ENCODE measurements at places on chromosomes 13 and 19.

DNA sequence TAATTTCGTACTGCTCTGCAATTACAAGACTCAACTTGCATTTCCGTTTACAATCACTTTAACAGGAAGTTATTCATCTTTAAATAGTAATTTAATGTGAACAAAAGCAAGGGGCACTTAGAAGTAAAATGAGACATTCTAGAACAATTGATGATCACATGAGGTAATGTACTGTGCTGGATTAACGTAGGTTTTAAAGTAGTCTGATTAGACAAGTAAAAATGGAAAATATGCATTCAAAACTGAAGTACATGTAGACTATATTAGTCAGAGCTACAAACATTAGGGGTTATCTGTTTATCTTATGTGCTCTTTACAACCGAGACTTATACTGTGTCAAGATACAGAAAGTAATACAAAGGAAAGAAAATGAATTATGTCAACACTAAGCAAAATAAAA, 1528.0 kb downstream of the SLITRK5 start:
- no peak for DNase-seq

- no peak for DNase-seq
Observed at GRCh38 chr19:16168465-16169081, 4.8 kb downstream of the CIB3 start.

DNA sequence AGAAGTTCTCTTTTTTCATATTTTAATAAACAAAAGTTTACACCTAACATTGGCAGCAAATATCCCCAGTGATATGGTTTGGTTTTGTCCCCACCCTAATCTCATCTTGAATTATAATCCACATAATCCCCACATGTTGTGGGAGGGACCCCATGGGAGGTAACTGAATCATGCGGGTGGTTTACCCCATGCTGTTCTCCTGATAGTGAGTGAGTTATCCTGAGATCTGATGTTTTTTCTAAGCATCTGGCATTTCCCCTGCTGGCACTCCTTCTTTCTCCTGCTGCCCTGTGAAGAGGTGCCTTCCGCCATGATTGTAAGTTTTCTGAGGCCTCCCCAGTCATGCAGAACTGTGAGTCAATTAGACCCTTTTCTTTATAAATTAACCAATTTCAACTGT, 214.7 kb downstream of the SLITRK1 start:
- DNase-seq, result no peak

GRCh38 chr13:106489849-106490568, 45.5 kb downstream of the EFNB2 start:
- DNase-seq, result no peak

- no peak for DNase-seq
Observed at GRCh38 chr13:46715363-46715762, 81.6 kb downstream of the ESD start.

GRCh38 chr19:46173886-46174480, 25.9 kb downstream of the IGFL2 start:
- no peak for DNase-seq

DNA sequence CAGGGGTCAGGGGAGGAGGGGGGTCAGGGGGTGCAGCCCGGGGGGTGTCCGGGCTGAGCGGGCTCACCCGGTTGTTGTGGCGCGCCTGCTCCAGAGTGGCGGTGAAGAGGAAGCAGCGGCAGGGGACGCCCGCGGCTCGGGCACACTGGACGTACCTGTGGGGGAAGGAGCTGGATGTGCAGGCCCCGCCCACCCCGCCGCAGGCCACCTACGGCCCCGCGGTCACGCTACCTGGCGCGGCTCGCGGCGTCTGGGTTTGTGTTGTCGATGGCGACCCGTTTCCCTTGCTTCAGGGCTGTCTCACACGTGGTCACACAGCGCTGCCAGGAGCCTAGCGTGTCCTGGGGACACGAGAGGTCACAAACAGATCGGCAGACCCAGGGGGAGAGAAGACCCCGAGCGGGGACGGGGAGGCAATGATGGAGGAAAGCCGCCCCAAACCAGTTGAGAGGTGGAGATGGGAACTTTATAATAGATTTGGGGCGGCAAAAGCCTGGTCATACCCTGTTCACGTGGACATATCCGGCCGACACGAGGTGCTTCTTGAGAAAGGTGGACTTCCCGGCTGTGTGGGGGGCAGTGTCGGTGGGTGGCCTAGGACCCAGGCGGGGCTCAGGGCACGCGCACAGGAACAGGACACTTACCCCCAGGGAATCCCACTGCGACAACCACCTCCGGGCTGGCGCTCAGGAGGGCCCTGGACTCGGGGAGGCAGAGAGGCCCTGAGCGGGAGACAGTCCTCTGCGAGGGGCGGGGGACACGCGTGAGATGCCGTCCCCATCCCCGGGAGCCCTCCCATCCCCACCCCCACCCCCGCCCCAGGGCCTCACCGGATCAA, 5.6 kb downstream of the PNKP start:
- DNase-seq, result no peak

- DNase-seq, result no peak
Observed at GRCh38 chr19:16779539-16780163, 49.5 kb upstream of the SIN3B start.

- no peak for DNase-seq
Observed at GRCh38 chr13:66365101-66365500, 865.0 kb downstream of the PCDH9 start.

DNA sequence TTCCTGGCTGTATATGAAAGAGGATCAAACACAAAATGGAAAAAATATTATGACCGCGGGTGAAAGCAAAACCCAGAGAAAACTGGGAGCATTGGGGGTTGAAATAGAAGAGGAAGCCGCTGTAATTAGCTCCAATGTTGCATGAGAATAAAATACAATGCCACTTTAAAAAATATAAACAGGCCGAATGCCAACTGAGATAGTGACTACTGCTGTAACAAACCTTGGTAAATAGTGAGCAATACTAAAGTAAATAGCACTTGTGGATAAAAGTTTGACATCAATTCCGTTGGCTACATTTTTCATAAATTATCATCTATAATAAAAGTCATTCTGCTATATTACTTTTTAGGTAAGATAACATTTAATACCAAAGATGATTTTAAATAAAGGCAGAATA, 395.8 kb upstream of the MIR17HG start:
- DNase-seq, result no peak

GRCh38 chr19:35828692-35829301, 16.2 kb upstream of the PRODH2 start:
- no peak for DNase-seq

GRCh38 chr19:6204212-6204611, 68.7 kb downstream of the ACSBG2 start:
- no peak for DNase-seq

- DNase-seq, result no peak
Observed at GRCh38 chr13:46554951-46555350, 2.0 kb downstream of the LRCH1 start.

DNA sequence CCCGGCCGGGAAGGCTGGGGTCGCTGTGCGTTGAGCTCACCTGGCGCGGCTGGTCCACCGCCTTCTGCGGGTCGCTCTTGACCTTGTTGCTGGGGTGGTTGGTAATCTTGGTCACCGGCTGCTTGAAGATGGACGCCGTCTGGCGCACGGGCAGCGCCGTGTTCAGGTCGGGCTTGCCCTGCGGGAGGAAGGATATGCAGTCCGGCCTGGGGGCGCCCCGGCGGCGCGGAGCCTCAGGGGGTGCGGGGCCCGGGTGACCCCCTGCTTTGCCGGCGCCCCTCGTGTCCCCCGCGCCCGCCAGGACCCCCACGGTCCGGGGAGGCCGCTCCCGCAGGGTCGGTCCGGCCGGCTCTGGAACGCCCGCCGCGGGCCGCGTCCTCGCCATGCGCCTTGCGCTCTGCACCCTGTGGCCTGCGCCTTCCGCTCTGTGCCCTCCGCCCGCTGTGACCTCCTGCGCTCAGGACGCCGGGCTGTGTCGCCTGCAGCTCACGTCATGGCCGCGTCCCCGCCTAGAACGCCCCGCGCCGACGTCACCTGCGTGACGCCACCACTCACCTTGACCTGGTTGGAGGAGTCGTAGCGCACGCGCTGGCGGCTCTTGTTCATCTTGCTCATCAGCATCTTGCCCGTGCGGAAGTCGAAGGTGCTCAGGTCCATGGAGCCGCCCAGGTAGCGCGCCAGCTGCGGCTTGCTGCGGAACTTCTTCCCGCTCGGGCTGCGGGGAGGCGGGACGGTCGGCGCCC, 8.0 kb downstream of the MBD3 start:
- DNase-seq, result no peak

DNA sequence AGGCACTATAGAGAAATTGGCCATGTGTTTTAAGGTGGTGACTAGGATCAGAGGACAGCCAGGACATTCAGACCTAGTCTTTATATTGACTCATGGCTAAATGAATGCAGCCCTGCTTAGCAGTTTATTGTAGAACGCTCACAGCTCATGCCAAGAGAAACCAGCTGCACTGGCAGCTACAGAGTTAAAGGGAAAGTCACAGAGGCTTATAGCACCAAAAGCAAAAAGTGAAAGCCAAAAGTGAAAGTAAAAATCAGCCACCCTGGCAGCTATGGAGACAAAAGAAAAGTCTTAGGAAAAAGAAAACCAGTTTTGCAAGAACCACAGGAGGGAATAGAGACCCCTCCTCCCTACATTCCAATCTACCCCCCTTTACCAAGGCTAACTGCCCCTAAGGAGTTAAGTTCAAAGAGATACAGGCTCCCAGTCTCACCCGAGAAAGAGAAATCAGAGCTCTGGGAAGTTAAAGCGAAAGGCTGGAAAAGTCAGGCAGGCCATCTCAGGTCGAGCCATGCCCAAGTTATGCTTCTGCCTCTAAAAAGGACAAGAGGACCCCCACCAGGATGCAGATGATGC, 99.0 kb downstream of the ZNF429 start:
- no peak for DNase-seq

GRCh38 chr13:62544928-62545327, 1129.3 kb upstream of the PCDH20 start:
- no peak for DNase-seq

- no peak for DNase-seq
Observed at GRCh38 chr13:107866032-107866940, 349.1 kb downstream of the LIG4 start.

- DNase-seq, result no peak
Observed at GRCh38 chr19:48398102-48398374, 4.6 kb downstream of the GRIN2D start.

GRCh38 chr19:50764409-50764808, 5.9 kb upstream of the GPR32 start:
- no peak for DNase-seq

DNA sequence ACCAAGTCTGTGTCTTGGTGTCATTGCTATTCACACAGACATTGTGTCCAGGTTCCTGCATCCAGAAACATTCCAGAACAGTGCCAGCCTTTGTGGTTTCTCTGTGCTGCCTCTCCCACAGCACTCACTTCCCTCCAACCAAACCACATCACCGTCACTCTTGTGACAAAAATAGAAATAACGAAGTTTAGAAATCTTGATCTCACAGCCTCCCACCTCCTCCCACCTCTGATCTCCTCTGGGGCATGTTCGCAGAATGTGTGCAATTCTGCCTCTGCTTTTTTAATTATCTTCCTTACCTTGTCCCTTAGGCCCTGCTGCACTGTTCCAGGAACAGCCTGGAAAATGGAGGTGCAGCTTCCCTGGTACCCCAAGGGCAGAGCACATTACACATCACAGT, 8.7 kb upstream of the SERPINE3 start:
- no peak for DNase-seq

DNA sequence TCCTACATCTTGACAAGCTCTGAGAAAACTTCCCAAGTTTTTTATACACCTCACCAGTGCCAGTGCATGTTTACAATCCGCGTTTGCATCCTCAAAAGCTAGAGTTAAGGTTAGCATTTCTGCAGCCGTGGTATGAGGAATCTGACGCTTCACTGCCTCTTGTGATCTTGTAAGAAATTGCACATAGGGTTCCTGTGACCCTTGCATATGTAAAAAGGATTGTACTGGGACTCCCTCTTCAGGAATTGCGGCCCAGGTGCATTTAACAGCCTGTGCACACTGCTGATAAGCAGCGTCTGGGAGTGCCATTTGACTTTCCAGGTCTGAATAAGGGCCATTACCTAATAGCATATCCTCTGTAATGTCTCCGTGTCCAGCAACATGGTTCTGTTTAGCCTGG, 15.3 kb downstream of the FPR3 start:
- no peak for DNase-seq

DNA sequence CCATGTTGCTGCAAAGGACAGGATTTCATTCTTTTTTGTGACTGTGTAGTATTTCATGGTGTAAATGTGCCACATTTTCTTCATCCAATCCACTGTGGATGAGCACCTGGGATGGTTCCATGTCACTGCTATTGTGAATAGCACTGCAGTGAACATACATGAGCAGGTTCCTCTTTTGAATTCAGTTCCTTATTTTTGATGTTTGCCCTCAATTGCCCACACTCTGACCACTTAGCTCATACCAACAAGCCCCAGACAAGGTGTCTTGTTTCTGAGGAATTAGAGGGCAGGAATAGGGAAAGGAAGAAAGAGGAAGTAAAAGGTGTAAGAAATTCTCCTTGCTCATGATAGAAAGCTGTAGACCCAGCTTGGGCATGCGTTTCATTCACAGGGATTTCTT, 244.2 kb upstream of the ZNF507 start:
- no peak for DNase-seq

All from effector memory CD4-positive, alpha-beta T cell (primary cell).